CD4-positive, alpha-beta T cell treated with Interferon gamma for 1 hour (primary cell): ENCODE measurements at places on chromosomes 6 and 20.
A peak's percentile ranks its signal among the peaks of the same experiment; 100 is the strongest.

DNA sequence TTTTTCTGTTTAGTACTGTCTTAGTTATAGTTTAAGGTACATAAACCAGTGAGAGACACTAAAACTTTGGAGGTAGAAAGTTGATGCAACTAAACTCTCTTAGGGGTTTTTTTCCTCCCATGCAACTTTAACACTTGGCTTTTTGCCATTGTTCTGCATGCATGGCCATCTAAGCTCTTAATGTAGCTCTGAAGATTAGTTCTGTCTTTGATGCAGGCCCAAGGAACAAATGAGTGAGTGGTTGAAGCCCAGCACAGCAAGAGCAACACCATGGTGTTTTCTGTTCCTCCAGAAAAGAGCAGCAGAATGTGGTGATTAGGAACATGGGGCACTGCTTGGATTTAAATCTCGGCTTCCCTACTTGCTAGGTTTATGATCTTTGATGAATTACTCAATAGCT lies 89.3 kb downstream of the L3MBTL3 start:
- DNase-seq: no peak

- no peak for DNase-seq
Observed at GRCh38 chr20:45318386-45318939, 10.4 kb upstream of the MATN4 start.

- DNase-seq: no peak
Observed at GRCh38 chr20:16693278-16693677, 36.5 kb upstream of the SNRPB2 start.

GRCh38 chr6:3949521-3949920 lies 100.3 kb downstream of the FAM50B start:
- no peak for DNase-seq

DNA sequence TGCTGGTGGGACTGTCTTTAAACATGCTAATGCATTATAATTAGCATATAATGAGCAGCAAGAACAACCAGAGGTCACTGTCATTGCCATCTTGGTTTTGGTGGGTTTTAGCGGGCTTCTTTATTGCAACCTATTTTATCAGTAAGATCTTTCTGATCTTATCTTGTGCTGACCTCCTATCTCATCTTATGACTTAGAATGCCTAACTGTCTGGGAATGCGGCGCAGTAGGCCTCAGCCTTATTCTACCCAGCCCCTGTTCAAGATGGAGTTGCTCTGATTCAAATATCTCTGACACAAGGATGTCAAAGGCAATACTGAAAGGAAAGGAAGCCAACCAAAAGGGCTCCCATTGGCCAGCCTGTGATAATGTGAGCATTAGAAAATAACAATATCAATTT lies 29.8 kb upstream of the SEC63 start:
- DNase-seq: no peak

GRCh38 chr6:157768863-157769551 lies 54.0 kb upstream of the SNX9 start:
- DNase-seq: no peak

- peak; percentile 65 for DNase-seq
Observed at GRCh38 chr6:31493875-31494694, 3.9 kb upstream of the MICB start.

- peak; percentile 29 for DNase-seq
Observed at GRCh38 chr6:7914991-7915789, 4.6 kb upstream of the TXNDC5 start.

- DNase-seq: no peak
Observed at GRCh38 chr20:11922561-11922960, 4.9 kb downstream of the BTBD3 start.

DNA sequence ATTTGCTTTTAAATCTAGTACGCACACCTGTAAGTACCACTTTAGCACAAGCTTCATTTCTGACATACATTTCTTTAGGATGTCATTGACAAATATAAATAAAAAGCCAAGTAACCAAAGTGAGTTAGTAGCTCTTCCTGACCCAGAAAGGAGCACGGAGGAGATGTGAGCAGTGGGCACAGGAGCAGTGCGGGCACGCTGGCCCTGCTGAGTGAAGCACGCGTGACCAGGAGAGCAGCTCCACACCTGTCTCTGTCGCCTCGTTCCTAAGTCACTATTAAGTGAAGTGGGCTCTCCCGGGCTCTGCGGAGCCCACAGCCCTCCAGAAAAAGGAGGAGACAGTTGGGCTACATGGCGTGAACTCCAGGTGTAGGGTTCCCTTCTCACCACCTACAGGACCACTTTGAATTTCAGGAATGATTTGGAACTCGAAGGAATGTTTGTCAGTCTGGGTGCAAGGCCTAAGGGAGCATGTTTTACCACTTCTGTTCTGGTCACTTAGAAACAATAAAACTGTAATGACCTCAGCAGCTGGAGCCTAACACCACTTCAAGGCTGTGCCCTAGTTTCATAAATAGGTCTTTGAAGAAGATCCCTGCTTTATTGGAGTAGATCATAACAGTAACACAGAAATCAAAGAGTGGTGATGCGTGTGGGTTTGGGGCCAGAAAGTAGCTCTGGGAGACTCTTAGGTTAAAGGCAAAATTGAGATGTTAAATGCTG lies 95.9 kb downstream of the FAM120B start:
- DNase-seq: no peak

DNA sequence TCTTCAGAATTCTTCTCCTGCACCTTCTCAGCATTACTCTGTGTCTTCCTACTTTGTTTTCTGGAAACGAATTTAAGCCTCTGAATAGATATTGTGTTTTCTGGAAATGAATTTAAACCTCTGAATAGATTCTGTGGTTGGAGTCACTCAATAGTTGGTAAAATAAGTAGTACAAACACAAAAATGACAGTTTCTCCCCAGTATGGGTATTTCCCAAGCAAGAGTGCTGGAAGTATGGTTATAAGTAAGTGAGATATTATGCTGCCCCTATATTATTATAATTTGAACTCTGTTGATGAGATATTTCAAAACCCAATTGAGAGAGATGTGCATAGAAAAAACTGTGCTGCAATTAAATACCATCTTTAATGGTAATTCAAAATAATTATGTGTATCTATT lies 94.9 kb downstream of the TINAG start:
- no peak for DNase-seq

- no peak for DNase-seq
Observed at GRCh38 chr20:53255102-53255710, 283.0 kb downstream of the TSHZ2 start.

GRCh38 chr20:19317237-19318069 lies 105.0 kb downstream of the SLC24A3 start:
- no peak for DNase-seq
